ENCODE measurements at places on chromosomes 6 and 20.

- no peak for DNase-seq
These were observed 886 bp upstream of the NFATC2 start for GRCh38 chr20:51543422-51543788.

DNA sequence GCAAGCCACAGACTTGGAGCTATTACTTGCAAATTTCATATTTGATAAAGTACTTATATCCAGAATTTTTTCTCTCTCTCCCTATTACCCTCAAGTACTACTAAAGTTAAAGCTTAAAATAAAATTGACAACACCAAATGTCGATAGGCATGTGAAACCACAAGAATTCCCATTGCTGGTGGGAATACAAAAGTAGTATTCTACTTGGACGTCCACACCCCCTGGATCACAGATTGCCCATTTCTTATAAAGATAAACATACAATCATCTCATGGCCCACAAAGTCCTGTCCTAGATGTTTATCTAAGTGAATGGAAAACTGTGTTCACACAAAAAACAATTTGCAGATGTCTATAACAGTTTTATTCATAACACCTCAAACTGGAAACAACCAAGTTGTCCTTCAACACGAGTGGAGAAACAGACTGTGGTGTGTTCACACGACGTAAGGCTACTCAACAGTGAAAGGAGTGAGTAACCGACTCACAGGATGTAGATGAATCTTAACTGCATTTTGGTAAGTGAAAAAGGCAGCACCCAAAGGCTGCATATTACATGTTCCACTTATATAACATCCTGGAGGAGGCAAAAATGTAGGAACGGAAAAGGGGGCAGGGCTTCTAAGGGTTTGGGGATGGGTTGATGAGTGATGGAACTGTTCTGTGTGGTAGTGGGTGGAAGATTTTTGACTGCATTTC lies 297.4 kb downstream of the THBS2 start:
- no peak for DNase-seq

DNA sequence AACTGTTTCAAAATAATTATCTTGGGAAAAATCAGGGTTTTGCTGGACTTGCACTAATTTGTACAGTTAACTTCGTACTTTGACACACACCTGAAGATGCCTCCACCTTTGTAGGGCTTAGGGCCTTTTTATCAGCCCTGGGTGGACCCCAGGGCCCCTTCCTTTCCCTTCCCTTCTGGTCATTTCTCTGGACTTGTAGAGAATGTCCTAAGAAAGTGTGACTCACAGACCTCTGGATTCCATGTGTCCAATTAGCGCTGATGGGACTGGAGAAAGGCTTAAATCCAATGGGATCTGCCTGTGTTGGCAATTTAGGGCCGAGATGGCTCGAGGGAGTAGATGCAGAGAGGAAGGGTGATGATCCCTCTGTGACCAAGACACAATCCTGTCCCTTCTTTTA lies 9.3 kb downstream of the TRIM15 start:
- DNase-seq = no peak

- DNase-seq = no peak
These were observed 23.0 kb downstream of the CEP57L1 start for GRCh38 chr6:109118337-109118736.

GRCh38 chr20:56511926-56512325 lies 12.6 kb upstream of the FAM209A start:
- DNase-seq = no peak

DNA sequence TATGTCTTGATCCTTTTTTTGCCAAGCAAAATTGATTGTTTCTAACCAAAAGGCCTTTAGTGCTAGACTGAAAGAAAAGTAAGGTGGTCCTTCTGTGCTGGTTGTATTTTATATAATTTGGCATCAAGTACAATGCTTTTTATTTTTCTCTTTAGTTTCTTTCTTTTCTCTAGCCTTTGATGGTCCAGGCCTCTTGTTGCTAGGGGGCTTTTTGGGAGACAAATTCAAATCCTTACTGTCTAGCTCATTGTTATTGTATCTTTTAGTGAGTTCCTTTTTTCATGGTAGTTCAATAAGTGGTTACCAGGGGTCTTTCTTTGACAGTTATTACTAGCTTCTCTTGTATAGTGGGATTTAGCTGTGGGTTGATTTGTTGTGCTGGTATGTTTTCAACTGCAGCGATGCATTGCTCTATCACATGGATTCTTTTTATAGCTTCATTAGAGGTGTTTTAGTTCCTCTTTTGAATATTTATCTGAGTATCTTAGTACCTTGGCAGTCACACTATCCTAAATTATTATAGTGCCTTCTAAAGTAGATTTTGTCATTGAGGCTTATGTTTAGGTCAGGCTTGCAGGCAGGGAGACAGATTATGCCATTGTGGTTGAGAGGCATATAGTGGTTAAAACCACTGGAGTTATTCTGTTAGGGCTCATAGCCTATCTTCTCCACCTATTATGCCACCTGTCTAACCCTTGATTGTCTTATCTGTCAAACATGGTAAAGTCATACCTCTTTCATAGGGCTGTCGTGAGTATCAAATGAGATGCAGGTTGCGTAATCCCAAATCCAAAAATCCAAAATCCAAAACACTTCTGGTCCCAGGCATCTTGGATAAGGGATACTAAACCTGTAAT lies 49.5 kb downstream of the KCNS1 start:
- DNase-seq = no peak

DNA sequence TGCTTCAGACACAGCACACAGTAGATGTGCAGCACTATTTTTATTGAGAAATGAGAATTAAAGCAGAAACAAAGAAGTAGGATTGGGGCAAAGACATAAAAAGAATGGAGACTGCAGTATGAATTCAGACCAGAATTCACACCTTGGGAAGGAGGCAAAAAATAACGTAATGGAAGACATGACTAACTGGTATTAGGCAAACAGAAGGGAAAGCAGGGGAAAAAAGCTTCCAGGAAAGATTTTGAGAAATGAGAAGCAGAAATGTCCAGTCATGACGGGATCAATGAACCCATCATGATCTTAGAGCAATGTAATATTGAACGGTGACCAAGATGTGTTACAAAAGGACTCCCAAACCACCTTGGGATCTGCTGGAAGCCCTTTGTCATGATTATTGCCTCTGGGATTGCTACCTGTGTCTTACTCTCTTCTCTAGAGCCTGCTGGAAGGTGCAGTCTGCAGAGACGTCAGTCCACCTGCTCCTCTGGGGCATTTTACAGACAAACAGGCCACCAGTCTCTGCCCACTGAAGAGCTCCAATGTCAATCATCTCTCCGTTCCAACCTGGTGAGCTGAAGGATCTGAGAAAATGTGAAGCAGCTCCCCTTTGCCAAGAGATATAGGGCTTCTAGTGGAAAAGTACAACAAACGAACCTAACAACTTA lies 8.7 kb downstream of the NUDT3 start:
- no peak for DNase-seq

GRCh38 chr20:21519136-21519584 lies 5.3 kb upstream of the NKX2-2 start:
- no peak for DNase-seq

DNA sequence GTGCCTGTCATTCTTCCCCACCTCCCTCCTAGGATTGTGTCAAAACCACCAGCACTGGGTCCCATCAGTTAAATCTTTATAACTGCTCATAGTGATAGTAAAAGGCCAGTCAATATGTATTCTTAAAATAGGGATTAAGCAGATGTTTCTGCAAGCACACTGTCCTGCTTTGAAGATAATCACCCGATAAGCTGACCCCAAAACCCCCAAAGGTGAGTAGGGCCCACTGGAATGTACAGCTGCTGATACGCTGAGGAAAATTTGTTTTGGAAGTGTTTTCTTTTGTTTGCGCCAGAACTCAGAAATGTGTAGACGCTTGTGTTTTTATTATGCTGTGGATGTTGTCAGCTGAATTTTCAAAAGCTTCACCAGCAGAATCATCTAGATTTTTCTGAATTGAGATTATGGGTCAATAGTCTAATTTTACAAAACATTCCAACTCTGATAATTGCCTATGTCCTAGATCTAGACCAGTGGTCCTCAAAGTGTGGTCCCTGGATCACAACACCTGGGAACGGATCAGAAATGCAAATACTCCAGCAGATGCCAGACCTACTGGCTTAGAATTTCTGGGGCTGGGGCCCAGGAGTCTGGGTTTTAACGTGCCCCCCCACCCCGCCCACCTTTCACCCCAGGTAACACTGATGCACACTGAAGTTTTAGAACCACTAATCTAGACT lies 11.4 kb downstream of the BFSP1 start:
- no peak for DNase-seq

DNA sequence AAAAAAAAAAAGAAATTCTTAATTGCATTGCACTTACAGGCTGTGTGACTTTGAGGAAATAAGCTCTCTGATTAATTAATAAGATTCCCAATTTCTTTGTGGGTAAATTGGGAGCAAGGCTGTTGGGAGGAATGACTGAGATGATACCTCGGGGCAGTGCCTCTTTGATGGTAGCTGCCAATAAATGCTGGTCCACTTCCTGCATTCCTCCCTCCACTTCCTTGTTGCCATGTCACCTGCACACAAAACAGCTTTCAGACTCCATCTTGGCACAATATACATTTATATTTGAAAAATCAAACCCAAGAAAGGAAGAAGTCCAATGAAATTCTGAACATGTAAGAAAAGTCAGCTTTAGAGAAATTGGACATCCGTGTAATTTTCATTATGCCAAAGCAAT lies 45.1 kb downstream of the MTHFD1L start:
- DNase-seq = no peak

DNA sequence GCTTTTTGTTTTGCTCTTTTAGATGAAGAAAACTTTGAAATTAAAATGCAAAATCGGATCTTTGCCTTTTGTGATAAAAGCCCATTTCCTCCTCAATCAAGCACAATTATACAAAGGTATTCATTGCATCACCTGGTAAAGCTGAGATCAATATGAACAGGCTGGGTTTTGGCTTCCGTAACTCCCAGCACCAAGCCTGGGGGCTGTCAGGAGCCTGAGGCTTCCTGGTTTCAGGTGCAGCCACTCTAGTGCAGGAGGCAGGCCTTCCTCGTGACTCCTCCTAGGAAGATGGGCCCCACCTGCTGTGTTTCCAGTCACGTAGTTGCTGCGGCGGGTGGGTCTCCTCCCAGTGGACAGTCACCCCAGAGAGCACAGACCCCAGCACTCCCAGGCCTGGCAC lies 54.0 kb downstream of the EDN3 start:
- DNase-seq = no peak

GRCh38 chr20:33684533-33685327 lies 1.5 kb downstream of the E2F1 start:
- DNase-seq = no peak

DNA sequence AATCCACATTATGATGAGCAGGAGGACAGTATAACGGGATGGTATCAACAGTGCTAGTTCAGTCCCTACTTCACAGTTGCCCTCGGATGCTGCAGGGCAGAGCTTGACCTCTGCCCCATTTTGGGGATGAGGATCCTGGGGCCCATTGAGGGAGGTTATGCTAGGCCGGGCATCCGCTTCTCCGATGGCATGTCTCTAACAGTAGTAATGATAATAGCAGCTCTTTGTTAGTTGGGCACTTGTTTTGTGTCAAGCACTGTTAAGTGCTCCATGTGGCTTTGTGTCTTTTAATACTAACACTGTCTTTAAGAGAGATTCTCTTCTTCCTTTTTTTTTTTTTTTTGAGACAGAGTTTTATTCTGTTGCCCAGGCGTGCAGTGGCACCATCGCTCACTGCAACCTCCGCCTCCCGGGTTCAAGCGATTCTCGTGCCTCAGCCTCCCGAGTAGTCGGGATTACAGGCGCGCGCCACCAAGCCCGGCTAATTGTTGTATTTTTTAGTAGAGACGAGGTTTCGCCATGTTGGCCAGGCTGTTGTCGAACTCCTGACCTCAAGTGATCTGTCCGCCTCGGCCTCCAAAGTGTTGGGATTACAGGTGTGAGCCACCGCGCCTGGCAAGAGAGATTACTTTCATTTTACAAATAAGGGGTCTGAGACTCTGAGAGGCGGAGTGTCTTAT lies 1.1 kb downstream of the MAPRE1 start:
- no peak for DNase-seq

GRCh38 chr6:125749865-125750691 lies 646 bp downstream of the HEY2 start:
- no peak for DNase-seq

DNA sequence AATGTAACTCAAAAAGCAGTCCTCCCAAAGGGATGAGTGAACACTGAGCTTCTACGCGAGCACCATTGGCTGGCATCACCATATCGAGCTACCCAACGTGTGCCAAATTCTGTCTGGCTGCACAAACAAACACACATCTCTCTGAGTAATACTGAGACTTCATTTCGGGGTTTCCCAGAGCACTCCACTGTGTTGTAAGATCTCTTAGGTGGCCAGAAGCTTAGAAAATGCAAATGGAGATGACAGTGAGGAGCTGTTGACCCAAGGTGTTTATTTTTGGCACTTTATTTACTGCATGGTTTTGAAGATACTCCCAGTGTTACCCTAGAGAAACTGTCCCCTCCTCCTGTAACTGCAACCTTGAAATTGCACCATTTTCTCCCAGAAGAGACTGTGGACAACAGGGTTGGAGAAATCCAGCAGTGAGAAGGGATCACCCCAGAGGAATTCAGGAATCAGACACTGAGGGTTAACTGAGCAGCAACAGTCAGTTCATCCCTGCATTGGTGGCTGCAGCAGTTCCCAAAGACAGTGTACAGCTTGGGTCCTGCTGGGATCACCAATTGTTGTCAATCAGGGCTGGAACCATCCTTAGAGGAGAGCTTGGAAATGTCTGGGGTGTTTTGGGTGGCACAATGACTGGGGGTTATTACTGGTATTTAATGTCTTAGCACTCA lies 1.0 kb upstream of the RIPOR2 start:
- peak; percentile 87 for DNase-seq

GRCh38 chr6:72064399-72064975 lies 178.1 kb downstream of the RIMS1 start:
- DNase-seq = no peak

- no peak for DNase-seq
These were observed at the start of gene TBXT for GRCh38 chr6:166167801-166168615. Gene TBXT, minus strand, starts transcription at chr6:166167851. Its CDS starts 260 bp downstream, at chr6:166167591.

DNA sequence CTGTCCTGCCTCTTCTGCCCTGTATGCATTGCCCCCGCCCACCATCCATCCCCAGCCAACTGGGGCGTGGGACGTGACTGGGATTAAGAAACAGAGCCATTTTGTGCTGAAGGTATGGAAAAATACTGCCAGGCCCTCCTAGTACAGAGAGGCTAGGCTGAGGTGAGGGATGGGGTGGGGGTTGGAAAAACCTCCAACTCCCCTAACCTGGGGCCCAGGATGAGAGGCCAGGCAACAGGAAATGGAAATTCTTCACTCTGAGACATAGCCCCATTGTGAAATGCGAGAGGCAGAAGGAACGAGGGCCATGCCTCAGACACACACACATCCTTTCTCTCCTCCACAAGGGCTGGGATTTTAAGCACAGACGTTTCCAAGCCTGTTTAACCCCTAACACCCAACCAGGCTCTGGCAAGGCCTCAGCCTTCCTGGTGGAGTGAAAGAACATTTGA lies 19.9 kb downstream of the KCNK5 start:
- no peak for DNase-seq

GRCh38 chr20:49184691-49185070 lies 3.5 kb downstream of the STAU1 start:
- DNase-seq = no peak

- no peak for DNase-seq
These were observed 98.2 kb upstream of the HDGFL1 start for GRCh38 chr6:22471132-22471690.

GRCh38 chr6:105977934-105978504 lies 108.1 kb upstream of the PRDM1 start:
- no peak for DNase-seq

GRCh38 chr6:114428341-114428740 lies 85.5 kb upstream of the HS3ST5 start:
- DNase-seq = no peak

Measured in CD4-positive, alpha-beta T cell treated with Interleukin-15 for 4 hours (primary cell).